ENCODE measurements at places on chromosomes 11 and 22.

GRCh38 chr11:15901054-15901453, 455.3 kb downstream of the SOX6 start:
- no peak for DNase-seq

DNA sequence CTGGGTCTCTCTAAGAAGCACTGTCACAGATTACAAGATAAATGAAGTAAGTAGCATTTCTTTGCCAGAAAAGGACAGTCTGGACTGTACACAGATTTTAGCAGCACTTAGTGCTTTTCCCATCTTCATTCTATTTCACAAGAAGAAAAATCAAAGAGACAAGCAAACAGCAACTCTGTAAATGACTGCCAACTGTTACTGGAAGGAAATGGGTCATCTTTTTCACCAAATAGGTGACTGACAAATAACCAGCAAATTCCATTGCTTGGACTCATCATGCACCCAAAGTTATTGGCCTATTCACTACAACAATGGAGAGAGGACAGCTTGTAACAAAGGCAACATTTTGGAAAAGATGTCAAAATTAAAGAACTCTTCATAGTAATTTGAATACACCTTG, 28.9 kb upstream of the CARD18 start:
- DNase-seq, result no peak

- no peak for DNase-seq
Observed at GRCh38 chr11:44960200-44960845, 9.6 kb upstream of the TP53I11 start.

DNA sequence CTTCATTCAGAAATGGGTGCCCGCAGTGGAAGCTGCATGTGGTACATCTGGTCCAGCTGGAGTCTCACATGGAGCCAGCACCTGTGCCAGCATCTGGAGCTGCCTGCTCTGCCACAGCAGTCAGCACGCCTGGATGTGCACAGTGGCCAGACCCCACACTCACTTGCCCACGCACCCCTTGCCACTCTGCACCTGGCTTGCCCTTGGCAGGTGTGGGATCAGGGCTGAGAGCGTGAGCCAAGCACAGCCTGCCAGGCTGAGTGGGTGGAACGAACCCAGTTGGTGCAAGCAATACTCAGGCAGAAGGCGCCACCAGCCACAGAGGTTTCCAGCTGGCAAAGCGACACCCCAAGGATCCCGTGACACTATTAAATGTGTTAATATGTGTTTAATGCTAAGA, 95.5 kb upstream of the AMOTL1 start:
- no peak for DNase-seq

DNA sequence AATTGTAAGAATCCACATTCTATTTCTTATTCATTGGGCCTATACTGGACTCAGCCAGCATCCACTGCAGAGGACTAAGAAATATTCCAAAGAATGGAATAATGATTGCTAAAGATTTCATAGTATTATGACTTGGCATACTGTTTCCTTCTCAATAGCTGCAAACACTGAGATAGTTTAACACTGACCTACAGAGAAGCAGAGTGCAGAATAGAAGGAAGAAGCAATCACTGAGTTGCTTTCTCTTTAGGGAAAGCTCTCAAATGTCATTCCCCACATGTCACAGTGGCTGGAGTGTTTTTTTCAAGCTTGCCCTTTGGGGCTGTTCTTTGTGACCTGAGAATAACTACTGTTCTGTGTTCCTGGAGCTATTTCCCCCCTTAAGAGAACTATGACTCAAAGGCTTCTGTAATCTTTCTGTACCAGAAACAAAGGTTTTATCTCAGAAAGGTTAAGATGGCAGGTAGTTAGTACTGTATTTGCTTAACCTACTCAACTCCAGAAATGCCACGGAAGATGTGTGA, 243.6 kb upstream of the LUZP2 start:
- DNase-seq, result no peak

DNA sequence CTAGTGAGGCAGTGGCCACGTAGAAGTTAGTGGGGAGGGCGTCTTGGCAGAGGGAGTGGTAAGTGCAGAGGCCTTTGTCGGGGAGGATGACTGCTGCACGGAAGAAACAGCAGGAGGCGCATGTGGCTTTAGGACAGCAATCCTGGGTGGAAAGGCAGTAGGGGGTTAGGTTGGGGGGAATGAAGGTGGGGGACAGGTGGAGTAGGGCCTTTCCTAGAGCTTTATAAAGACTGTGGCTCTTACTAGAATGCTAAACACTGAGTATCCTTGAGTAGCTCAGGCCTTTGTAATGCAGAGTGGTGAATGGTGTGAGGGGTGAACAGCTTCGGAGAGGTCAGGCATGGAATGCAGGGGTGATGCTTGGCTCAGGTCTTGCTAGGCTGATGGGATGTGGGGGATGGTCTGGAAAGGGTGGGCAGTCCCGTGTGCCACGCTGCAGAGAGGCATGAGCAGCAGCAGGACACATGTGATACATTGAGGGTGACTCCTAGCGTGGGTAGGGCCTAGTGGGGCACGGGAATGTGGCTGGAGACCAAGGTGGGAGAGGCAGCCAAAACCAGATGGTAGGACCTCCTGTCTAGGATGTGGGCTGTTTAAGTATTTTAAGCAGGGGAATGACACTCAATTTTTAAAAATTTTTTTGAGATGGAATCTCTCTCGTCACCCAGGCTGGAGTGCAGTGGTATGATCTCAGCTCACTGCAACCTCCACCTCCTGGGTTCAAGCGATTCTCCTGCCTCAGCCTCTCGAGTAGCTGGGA, 19.2 kb downstream of the AP2A2 start:
- DNase-seq, result no peak

DNA sequence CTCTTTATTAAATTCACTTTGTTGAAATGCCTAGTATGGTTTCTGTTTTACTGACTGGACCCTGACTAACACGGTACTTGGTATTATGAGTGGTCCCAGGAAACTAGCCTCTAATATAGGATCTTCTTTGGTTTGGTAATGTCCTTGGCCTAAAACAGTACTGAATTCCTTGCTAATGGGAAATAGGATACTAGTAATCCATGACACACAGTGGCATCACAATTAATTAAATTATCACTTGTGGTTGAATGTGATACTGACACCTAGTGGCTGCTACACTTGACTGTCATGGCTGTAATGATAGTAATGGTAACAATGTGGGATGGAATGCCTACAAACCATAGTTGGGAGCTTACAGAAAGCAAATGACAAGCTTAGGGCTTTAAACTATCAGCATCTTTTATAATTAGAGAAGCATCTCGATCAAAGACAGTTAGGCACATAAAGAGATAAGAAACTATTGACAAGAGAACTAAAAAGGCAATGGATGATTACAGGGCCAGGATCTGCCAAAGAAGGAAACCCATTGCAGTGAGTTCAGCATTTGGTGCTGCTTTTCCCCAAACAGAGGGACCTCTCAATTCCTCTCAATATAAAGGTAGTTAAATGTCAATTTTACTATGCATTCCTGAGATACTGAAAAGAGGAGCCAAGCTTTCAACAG, 8.6 kb downstream of the DNHD1 start:
- peak; percentile 28 for DNase-seq

- no peak for DNase-seq
Observed at GRCh38 chr11:68369756-68370155, 57.4 kb downstream of the LRP5 start.

GRCh38 chr11:85133636-85134035, 493.5 kb downstream of the DLG2 start:
- DNase-seq, result no peak

DNA sequence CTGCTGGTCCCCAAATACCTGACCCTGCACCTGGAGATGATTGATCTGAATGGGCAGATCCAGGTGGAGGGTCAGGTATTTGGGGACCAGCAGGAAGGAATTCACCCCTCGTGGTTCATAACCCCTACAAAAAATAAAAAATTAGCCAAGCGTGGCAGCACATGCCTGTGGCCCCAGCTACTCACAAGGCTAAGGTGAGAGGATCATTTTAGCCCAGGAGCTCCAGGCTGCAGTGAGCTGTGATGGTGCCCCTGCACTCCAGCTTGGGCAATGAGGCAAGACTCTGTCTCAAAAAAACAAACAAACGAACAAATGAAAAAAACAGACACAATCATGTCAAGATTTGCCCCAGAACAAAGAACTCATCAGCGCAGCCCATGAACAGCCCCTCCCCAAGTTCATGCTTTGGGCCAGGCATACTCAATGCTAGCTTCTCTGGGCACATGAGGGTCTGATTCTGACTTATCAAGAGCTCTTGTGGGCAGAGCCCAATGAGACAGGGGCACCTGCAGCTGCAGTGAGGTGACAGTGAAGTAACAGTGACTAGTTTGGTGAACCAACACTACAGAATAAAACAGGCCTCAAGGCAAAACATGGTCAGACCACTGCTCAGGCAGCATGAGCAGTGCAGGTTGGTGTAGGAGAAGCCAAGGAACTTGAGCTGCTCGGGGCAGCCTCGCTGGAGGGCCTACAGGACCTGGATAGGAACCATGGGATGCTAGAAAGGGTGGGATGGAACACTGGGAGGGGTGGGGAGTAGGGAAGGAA, 10.2 kb upstream of the FCHSD2 start:
- DNase-seq, result peak; percentile 84

Measured in RPMI8226 (cell line).